ENCODE measurements at places on chromosomes 7 and 10. TPM values are rescaled to one million over a fixed set of nuclear protein-coding genes. Genes with fewer than 3 reads are reported as not detected.

LRRC18 gene
- total RNA-seq, result not detected

C10orf90 gene
- 89.9 TPM for total RNA-seq

FRAT1 gene
- 1.2 TPM for total RNA-seq

RBP3 gene
- not detected for total RNA-seq

DNA sequence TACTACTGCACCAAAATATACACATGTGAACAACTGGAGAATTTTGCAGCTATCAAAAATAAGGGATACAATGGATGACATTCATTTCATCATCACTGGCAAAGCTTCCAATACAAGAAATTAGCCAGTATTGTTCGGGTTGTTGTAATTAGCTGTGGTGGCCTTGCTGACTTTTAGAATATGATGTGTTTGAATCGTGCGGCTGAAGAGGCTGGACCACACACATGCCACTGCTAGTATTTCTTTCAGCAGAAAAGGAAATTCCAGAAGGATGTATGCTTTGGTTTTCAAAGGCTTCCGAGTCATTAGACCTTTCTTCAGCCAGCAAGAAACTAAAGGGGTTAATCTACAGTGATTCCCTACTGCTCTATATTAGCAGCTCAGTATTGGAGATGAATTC is 16.6 kb downstream of the RPP38 start:
- DNase-seq, result no peak

All from SK-MEL-5 (cell line).